ENCODE measurements at places on chromosomes 5 and 9. TPM values are rescaled to one million over a fixed set of nuclear protein-coding genes. Genes with fewer than 3 reads are reported as not detected.
A peak's percentile ranks its signal among the peaks of the same experiment; 100 is the strongest.

- peak; percentile 74 for DNase-seq
These were observed 27.4 kb upstream of the SAP30L start for GRCh38 chr5:154418344-154418820.

- DNase-seq, result no peak
These were observed 1.5 kb upstream of the TRIM14 start for GRCh38 chr9:98120476-98120875.

- no peak for DNase-seq
These were observed 8.0 kb downstream of the SIL1 start for GRCh38 chr5:139190125-139190524.

DNA sequence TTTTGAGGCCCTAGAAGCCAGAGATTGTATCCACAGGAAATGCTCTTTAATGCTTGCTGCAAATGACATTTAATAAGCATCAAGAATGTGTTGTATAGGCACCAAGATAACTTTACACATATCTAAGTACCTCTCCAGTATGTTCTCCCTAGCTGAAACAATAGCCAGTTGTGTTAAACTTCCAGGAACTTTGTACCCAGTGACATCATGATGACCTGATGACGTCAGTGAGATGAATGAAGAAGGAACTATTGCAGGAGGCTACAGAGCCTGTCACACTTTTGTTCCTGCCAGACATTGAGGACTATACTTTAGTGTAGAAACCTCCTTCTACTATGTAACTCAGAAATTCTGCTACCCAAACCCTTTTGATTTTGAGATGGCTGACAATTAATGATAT lies 129.8 kb downstream of the CD180 start:
- DNase-seq, result no peak

GRCh38 chr9:134053401-134053871 lies 14.4 kb downstream of the BRD3 start:
- no peak for DNase-seq

GRCh38 chr9:91415290-91415689 lies 8.3 kb downstream of the NFIL3 start:
- no peak for DNase-seq

GRCh38 chr9:102114557-102114956 lies 376.1 kb upstream of the GRIN3A start:
- DNase-seq, result no peak

DNA sequence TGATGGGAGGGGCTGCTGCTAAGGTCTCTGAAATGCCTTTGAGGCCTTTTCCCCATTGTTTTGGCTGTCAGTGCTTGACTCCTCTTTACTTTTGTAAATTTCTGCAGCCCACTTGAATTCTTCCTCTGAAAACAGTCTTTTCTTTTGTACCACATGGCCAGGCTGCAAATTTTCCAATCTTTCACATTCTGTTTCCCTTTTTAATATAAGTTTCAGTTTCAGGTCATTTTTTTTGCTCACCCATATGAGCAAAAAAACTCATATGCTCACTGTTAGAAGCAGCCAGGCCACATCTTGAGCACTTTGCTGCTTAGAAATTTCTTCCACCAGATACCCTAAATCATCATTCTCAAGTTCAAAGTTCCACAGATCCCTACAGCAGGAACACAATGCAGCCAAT lies 234.6 kb upstream of the ADRA1B start:
- no peak for DNase-seq

DNA sequence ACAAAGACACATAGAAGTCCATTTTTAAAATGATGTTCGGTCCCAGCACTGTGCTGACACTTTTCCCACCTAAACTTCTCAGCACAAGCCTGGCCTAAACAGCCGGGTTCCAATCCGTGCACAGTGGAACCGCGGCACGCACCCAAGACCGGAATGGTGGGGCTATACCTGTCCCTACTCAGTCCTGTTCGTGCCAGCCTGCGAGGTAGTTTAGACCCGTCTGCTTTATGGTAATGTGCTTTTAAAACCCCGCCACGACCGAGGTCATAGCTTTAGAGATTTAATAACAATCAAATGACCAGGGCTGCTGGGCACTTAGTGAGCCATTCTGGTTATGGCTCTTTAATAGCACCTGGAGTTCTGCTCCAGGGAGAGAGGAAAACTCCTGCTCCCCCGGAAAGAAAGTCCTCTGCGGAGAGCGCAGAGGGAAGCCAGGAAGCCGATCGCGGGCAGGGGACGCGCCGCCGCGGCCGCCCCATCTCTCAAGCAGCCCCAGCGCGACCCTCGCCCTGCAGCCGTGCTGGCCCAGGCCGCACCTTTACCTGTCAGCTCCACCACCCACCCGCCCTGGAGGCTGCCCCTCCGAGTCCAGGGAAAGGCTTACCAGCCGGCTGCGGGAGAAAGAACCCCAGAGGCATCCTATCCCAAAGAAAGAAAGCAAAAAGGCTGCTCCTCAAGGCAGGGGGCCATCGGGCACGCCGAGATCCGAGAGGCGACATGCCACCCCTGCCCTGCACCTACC lies 511 bp downstream of the ARL15 start:
- DNase-seq, result peak; percentile 22

Gene CDH9
- polyA plus RNA-seq, result 5.7 TPM

Gene ADAMTS19
- 1.6 TPM for polyA plus RNA-seq

Gene UBE2QL1
- polyA plus RNA-seq, result 52.1 TPM

Gene OR13C8
- not detected for polyA plus RNA-seq

Gene CTNND2
- polyA plus RNA-seq, result 183 TPM
